ENCODE measurements at places on chromosomes 6 and 20.

DNA sequence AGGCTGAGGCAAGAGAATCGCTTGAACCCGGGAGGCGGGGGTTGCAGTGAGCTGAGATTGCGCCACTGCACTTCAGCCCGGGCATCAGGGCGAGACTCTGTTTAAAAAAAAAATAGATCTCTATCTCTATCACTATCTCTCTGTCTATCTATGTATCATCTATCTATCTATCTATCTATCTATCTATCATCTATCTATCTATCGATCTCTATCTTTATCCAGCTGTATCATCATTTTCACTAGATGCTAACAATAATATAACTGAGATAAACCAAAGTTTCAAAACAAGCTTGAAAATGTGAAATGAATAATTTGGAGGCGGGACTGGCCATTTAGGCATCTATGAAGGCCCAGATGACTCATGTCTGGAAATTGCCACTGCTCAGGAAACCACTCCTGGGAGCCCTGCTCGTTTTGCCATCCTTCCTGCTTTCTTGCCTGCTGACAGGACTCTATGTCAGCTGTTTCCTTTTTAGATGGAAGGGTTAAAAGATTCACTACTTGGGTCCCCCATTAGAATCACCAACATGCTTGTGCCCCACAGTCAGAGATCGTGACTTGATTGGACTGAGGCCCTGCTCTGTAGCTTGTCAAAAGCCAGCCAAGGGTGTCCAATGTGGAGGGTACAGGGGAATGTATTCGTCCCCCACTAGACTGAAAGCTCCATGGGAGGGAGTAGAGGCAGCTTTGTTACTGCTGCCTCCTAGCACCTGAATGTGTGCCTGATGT lies 61.7 kb downstream of the UTRN start:
- DNase-seq, result no peak

GRCh38 chr20:25135031-25135430 lies 53.1 kb upstream of the VSX1 start:
- no peak for DNase-seq

DNA sequence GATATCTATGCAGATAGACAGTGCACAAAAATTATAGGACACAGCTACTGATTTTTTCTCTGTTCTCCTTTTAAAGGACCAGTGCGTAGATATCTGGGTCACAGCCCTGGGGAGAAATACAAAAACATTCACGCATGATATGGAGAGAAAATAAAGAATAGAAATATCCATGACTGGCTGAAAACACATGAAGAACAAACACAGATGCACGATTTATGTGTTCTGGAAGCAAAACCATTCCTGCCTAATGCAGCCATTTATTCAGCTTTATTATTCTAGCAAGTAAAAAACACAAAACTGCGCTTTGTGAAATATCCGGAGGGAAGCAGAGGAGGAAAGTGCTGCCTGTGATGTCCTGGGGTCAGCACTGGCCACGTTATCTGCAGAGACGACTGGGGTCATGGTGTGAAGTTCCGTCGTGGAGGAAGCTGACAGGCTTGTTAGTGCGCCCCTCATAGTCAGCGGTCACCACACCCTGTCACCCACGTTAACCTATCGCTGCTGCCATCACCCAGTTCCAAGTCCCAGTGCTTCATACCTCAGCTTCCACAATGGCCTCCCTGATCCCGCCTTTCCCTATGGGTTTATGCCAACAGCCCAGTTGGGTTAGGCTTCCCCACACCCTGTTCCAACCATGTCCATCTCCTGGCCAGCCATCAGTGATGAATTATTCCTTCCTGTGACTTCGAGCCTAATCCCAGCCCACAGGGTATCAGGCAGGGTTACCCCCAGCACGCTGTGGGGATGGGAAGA lies 86.6 kb upstream of the RPS6KA2 start:
- no peak for DNase-seq

GRCh38 chr6:152293404-152293803 lies 343.8 kb downstream of the SYNE1 start:
- DNase-seq, result no peak

- DNase-seq, result no peak
These were observed 535 bp downstream of the NCR2 start for GRCh38 chr6:41335943-41336342.

DNA sequence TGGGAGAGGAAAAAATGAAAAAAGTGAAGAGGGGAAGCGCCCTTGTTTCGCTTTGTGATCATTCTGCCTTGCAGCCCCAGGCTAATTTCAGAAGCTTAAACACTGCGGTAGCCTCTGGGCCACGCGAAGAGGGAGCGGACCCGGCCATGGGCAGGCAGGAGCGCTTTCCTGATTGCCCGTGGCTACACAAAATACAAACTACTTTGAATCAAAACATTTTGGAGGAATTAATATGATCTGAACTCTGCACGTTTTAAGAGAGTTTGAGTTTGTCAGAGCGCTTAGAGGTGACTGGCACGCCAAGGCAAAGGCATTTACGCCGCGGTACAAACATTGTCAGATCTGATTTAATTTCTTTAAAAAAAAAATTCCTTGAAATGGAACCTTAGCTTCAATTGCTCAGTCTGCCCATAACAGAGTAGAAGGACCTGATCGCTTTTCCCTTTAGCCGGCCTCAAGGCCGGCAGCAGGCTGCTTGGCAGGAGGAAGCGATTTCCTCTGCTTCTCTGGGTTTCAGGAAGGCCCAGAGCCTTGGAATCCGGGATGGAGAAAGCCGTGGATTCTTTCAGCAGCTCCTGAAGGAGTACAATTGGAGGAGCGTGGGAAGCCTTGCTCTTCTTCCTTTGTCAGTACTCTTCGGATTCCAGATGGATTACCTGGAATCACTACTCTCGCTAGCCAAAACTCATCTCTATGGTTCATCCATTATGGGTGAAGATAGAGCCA lies 9.7 kb downstream of the TFAP2D start:
- DNase-seq, result no peak

DNA sequence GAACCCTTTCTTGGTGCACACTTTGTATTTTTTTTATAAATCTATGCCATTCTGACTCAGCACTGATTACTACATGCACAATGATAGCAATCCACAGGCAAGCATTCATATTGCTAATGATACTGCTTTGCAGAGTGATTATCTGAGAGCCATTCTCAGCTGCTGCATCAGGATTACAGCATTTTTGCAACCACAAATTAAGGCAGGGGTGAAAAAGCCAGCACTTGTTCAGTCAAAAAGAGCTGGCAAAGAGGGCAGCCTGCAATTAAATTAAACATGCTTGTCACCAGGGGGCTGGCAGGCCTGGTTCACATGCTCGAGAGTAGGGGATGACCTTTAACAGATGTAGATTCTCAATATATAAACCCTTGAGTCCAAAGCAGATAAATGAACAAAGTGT lies 40.7 kb upstream of the SLC17A4 start:
- no peak for DNase-seq

DNA sequence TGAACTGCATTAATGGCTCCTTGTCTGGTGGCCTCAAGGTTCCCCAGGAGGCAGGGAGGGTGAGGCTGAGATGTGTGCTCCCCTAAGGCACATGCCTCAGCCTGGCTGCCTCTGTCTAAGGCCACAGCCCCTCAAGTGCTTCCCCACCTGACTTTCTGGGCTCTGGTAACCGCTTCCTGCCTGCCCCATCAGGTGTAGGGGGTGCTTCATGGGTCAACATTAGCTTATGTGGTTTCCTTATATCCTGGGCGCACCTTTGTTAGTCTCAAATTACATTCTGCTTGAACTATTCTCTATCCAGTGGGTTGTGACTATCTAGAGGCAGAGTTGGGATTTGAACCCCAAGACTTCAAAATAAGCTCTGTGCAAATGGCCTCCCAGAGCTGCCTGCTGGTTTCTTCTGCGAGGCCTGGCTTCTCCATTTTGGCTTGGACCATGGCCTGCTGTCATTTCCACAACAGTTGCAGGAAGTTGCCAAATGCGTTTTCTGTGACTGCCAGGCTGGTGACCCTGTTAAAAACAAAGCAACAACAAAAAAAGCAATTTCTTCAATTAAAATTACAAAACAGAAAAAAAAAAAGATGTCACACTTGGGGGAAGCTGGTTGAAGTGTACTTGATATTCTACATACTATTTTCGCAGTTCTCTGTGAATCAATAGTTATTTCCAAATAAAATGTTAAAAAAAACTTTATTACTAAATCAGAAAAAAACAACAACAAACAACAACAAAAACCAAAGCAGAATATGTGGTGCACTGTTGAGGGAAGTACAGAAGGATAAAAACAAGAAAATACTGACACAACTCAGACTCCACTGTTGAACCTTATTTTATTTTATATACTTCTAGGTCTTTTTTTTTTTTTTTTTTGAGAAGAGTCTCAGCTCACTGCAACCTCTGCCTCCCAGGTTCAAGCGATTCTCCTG lies 20.0 kb upstream of the ZNFX1 start:
- no peak for DNase-seq

- DNase-seq, result no peak
These were observed 15.4 kb upstream of the KIAA1755 start for GRCh38 chr20:38275815-38276550.

DNA sequence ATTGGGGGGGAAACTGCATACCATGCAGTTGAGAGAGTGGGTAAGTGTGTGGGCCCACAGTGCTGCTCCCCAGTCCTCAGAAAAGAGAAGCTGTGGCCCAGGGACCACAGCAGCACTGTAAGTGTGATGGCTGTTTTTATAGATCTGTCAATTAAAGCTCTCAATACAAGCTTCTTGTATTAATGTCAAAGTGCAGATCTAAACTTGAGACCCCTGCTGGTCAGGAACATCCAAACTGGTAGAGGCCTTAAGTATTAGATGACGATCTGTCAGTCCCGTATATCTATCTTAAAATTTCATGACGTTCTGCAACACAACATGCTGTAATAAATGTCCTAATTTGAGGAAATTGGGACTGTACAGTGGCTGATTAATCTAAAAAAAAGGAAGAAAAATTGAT lies 74.8 kb downstream of the TULP4 start:
- no peak for DNase-seq

GRCh38 chr6:77092971-77093370 lies 370.3 kb downstream of the HTR1B start:
- no peak for DNase-seq

DNA sequence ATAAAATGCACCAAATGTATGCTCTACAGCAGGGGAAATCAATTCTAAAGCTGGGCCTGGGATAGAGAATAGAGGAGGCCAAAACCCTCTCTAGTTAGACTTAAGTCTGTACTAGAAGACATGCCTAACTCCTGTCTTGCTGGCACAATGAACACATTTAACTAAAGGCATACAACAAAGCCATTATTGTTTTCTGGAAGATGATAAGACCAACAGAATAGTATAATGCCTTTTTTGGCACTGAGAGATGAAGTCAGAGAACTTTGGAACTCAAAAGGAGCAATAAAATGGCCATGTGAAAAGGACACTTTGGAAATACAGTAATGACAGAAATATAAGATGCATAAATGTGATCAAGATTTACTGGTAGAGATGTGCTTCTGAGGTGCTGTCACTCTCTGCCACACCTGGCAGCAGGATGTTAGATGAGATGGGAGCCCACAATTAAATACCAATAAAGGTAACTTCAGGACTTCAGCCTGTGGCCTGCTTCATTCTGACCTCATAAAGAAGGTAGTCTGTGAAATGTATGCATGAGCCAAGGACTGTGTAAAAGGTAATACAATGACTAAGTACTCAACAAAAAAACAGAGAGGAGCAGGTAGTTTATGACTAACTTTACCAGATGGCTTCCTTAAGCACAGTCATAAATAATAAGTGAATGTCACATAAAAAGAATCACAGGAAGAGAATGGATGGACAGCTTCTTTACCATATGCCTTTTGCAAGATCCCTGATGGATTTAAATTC lies 333.4 kb downstream of the BCKDHB start:
- DNase-seq, result no peak

GRCh38 chr6:25130518-25130917 lies 148.7 kb upstream of the CARMIL1 start:
- no peak for DNase-seq

Measured in stimulated activated CD8-positive, alpha-beta memory T cell treated with anti-CD3 and anti-CD28 coated beads, Interleukin-15, amount 100 ng/mL, for 4 hours (primary cell).